Activated CD4-positive, alpha-beta T cell treated with anti-CD3 and anti-CD28 coated beads, Interleukin-2, Interleukin-4, amounts not matched to agents 100 ng/mL and 50 ng/mL, durations not matched to agents 16 hours and 8 hours (primary cell): ENCODE measurements at places on chromosomes 12 and 14.
A peak's percentile ranks its signal among the peaks of the same experiment; 100 is the strongest.

- DNase-seq = no peak
These were observed 24.4 kb downstream of the PRORP start for GRCh38 chr14:35146711-35147149.

DNA sequence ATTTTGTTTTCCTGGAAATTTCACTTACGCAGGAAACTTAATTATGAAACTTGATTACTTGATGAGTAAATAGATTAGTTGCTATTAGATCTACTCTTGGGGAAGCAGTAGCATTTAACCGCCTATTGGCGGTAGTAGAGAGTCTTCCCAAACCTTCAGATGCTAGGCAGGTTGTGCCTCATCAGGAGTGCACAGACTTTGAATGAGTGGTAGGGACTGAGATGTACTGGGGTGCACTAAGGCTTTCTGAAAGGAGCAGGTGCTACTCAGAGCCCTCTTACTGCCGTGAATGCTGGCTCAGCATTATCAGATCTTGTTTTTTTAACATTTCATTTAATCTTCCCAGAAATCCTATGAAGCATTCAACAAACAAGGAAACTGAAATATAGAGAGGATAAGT lies 7.7 kb downstream of the GATC start:
- peak; percentile 57 for DNase-seq

DNA sequence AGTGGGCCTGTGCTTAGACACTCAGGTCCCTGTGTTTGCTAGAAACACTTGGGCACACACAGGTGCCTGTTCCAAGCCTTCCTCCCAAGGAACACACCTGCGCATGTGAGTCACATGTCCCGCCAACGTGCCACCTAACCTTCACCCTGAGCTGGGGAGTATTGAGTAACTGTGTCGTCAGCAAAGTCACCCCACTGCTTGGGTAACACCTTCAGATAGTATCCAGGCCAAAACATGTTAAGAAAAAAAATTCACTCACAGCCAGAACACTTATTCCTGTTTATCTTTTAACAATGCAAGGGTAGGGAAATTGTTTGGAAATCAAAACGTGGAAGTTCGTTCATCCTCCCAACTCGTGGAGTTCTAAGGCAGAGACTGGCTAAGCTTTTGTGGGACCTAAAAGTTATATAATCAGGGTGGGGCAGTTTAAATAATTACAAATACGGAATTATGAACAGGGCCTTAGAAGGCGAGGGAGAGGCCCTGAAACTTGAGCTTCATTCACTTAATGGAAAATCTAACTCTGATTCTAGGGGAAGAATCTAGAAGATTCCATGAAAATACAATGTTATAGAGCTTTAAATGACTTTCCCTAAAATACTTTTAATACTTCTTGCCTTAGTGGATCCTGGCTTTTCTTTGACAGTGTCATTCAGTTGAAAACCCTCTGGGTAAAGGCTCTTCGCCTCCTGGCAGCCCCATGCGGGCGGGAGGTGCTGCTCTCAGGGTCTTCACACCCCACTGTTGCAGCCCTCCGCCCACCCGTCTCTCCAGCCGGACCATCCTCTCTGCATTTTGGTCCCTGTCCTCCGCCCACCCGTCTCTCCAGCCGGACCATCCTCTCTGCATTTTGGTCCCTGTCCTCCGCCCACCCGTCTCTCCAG lies 30.3 kb upstream of the ADIPOR2 start:
- DNase-seq = peak; percentile 11

- peak; percentile 93 for DNase-seq
These were observed at the start of gene EMP1 for GRCh38 chr12:13196130-13196921. TSS of gene EMP1 (plus strand) at chr12:13196726. CDS start at chr12:13211511, 14,785 bp downstream.

- no peak for DNase-seq
These were observed 18.9 kb upstream of the NUP107 start for GRCh38 chr12:68667896-68668295.

GRCh38 chr12:40145896-40146295 lies 40.0 kb upstream of the SLC2A13 start:
- no peak for DNase-seq

DNA sequence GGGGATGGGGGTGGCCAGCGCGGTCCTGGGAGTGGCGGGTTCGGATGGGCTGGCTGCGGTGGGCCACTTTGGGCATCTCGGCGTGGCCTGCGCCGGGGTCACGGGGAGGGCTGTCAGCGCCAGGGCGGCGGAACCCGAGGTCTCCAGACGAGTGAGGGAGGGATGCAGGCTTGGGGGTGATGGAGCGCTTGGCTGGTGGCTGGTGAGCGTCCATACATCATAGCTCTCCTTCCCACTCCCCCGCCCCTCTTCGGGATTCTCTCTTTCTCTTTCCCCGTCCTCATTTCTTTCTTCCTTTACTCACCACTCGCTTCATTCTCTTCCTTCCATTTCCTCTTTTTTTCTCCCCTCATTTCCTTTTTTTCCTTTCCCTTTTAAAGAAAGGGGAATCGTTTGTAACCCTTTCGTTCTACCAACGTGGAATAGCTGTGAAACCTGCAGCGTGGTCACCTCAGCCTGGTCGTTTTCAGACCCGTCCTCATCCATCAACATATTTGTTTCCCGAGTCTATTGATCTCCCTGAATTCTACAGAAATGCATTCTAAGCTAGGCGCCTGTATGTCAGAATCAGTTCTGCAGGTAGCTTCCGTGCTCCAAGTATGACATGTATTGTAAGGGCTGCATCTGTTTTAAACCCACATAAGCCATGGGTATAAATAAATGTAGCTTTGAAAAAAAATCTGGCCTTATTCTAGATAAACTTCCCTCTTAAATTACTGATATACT lies 260.3 kb upstream of the E2F7 start:
- no peak for DNase-seq

GRCh38 chr12:119594772-119595445 lies 1.3 kb downstream of the TMEM233 start:
- DNase-seq = no peak

DNA sequence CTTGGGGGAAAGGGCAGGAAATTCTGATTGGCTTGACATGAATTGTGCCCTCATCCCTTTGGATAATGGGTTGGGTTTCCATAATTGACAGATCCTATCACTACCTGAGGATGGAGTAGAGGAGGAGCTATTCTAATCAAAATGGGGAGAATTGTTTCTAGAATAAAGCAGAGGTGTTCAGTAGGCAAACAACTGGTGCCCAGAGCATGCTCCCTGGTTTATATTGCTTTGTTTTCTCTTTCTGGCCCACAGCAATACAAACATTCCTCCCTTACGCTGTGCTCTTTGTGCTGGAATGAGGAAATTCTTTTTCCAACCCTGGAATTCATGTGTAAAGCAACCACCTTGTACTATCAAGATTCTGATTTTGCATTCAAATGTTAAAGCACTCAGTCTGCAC lies 147.4 kb downstream of the RASSF9 start:
- no peak for DNase-seq

GRCh38 chr14:35637851-35638250 lies 103.9 kb downstream of the INSM2 start:
- no peak for DNase-seq

- DNase-seq = no peak
These were observed 454.0 kb upstream of the TBX3 start for GRCh38 chr12:115137812-115138521.

- DNase-seq = no peak
These were observed 305.4 kb downstream of the DPF3 start for GRCh38 chr14:72588521-72588920.

DNA sequence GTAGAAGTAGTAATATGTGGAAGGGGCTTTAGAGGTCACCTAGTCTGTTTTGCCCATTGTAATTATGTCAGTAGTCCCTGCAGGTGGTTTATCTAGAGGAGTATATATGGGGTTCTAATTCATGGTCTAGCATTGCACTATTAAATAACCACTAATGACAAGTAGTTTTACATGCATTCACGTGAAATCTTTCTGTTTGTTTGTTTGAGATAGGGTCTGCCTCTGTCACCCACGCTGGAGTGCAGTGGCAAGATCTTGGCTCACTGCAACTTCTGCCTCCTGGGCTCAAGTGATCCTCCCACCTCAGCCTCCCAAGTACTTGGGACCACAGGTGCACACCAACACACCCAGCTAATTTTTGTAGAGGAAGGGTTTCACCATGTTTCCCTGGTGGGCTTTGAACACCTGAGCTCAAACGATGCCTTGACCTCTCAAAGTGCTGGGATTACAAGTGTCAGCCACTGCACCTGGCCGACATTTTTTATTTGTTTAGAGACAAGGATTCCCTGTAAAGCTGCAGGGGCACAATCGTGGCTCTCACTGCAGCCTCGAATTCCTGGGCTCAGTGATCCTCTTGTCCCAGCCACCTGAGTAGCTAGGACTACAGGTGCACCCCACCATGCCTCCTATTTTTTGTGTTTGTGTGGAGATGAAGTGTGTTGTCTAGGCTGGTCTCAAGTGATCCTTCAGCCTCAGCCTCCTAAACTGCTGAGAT lies 12.0 kb upstream of the PSEN1 start:
- DNase-seq = no peak

- DNase-seq = no peak
These were observed 144.8 kb downstream of the NUAK1 start for GRCh38 chr12:105993766-105994555.

- no peak for DNase-seq
These were observed 94.1 kb downstream of the SLC15A4 start for GRCh38 chr12:128729628-128730121.

DNA sequence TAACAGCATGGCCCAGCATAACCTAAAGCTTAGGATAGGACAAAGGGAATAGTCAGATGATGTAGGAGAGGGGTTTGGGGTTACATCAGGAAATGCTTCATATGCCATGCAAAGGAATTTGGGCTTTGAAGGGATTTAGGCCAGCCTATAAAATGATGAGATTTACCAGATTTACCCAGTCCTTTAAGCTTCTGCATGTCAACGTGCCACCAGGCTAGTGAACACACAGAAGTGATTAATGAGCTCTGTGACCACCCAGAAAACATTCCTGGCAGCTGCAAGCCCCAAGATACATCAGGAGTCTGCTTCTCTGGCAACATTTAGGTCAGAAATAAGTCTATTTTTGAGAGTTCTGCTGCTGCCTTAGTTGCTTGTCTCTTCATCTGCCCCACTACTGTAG lies 118.3 kb downstream of the LRIG3 start:
- no peak for DNase-seq

- no peak for DNase-seq
These were observed 44.3 kb downstream of the SCYL2 start for GRCh38 chr12:100311317-100311716.

DNA sequence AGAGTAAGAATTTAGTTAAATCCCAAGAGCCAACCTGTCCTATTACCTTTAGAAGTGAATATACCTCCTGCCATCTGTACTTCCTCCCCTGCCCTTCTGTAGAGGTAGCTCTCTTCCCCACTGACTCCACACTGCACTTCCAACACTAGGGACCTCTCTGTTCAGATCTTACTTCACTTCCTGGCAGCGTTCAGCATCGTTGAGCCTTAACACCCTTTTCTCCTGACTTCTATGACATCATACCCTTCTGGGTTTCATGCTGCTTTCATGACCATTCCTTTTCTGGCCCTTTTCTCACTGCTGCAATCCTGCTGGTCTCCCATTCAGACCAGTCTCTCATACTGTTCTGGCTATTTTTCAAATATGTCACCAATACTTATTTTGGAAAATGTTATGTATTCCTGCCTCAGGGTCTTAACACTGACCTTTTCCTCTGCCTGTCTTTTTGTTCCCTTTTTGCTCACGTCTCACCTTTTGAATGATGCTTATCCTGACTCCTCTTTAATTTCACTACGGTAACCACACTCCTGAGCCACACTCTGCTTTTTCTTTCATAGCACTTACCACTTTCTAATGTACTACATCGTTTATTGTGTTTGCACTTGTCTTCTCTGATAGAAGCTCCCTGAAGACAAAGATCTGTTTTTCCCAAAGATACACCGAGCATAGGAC lies 67.6 kb downstream of the PLEKHA5 start:
- DNase-seq = no peak

DNA sequence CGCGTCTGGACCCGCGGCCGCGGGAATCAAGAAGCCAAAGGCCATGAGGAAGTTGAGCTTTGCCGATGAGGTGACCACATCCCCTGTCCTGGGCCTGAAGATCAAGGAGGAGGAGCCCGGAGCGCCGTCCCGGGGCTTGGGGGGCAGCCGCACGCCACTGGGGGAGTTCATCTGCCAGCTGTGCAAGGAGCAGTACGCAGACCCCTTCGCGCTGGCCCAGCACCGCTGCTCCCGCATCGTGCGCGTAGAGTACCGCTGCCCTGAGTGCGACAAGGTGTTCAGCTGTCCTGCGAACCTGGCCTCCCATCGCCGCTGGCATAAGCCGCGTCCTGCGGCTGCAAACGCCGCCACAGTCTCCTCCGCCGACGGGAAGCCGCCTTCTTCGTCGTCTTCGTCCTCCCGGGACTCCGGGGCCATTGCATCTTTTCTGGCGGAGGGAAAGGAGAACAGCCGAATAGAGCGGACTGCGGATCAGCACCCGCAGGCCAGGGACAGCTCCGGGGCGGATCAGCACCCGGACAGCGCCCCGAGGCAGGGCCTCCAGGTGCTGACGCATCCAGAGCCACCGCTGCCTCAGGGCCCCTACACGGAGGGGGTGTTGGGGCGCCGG lies 1.0 kb downstream of the INSM2 start:
- DNase-seq = peak; percentile 62
